Anterior cingulate cortex (tissue), 58 donors: ENCODE measurements at places on chromosomes 6 and 20.
A peak's percentile ranks its signal among the peaks of the same experiment; 100 is the strongest.

DNA sequence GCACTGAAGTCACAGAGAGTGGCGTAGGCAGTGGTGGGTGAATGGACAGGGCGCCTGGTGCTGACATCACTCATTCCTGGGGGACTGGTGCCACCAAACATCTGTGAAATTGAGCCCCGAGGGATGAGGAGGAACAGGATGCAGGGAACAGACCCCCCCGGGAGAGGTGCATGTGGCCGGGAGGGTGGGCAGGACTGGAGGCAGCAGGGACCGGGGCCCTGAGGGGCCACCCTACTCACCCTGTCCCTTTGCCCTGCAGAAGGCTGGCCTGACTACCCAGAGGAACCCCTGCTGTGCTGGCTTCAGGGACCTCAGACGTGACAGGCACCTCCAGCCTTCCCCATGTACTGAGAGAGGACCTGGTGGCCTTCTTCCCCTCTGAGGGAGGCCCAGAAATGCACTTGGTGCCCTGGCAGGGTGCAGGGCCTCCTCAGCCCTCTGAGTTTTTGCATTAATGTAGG, 25.1 kb downstream of the SYNDIG1 start:
- DNase-seq, result no peak

DNA sequence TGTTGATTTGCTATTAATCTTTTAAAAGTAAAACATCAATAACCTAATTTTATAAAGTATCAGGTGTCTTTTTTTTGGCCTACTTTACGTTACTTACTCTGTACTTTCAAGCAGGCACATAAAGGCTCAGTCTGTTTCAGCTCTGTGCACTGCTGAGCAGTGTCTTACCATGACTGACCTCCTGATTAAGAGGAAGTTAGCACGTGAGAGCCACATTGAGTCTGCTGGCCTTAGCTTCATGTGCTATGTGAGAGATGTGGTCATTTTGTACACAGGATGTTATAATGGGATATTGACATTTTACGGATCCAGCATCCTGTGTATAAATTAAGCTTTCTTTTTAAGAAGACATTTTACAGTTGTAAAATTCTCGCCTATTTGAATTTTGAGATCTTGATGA, 31.9 kb downstream of the ARID1B start:
- DNase-seq, result no peak

GRCh38 chr20:20360464-20360863, 7.4 kb upstream of the INSM1 start:
- DNase-seq, result peak; percentile 40

DNA sequence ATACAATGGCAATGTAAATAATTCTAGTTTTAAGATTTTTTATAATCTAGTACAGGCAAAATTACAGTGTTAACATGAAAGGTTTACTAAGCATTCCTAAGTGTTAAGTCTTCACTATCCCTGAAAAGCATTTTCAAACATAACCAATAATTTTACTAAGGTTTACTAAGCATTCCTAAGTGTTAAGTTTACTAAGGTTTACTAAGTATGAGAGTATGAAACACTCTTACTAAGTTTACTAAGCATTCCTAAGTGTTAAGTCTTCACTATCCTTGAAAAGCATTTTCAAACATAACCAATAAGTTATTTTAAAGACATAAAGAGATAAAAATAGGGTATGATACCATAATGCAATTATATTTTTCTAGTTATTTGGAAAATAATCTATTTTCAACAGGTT, 82.6 kb downstream of the PRSS35 start:
- no peak for DNase-seq

DNA sequence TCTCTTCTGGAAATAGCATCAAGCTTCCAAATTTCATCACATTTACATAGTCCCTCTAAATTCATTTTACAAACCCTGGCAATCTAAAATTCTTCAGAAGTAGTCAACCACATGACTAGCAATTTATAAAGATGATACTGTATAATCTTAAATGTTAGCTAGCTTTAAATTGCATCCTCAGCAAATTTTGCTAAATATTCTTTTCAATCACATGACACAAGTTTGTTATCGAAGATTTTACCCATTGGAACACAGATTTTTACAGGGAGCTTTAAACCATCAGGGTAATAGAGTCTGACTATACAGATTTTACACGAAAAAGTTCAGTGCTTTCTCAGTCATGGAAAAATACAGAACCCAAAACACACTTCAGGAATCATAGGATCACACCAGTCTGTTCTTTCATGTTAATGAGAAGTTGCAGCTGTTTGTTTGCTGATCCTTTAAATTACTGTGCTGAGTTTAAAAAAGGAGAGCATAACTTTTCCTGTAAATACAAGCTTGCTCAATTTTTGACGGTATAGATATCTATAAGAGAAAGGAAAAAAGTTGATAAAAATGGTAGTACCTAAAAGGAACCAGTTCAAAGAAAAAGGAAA, 445.8 kb upstream of the ADGRB3 start:
- no peak for DNase-seq

DNA sequence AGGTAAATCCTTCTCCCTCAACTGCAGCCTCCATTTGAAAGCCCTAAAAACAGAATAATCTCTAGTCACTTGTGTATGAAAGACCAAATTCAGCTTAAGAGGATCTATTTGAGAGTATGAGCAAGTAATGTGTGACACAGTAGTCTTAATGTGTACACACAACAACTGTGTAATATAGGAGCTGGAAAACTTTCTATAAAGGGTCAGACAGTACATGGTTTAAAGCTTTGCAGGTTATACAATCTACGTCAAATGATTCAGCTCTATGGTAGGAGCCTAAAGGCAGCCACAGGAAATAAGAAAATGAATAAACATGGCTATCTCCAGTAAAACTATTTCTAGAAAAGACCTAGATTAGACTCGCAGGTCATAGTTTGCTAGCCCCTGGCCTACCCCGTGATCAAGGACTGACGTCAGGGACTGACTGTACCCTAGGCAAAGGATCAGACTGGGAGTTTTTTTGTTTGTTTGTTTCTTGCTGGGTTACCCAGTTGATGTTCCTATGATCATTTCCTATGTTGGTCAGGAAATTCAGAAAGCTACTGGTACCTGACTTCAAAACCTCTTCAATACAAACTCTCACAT, 39.7 kb downstream of the BTBD9 start:
- DNase-seq, result no peak
